ENCODE measurements at places on chromosomes 11 and 22. TPM values are rescaled to one million over a fixed set of nuclear protein-coding genes. Genes with fewer than 3 reads are reported as not detected.

Gene LDHA
- 1,112 TPM for polyA plus RNA-seq

Gene LDLRAD3
- 0.67 TPM for polyA plus RNA-seq

Gene PKDREJ
- not detected for polyA plus RNA-seq

Gene PVALB
- not detected for polyA plus RNA-seq

Gene TIGD3
- 0.49 TPM for polyA plus RNA-seq

Gene MRPL16
- 45.3 TPM for polyA plus RNA-seq

Gene PNPLA3
- polyA plus RNA-seq: 19.8 TPM

Gene C22orf15
- 0.07 TPM for polyA plus RNA-seq

Measured in HepG2 (cell line).